Activated naive CD4-positive, alpha-beta T cell treated with anti-CD3 and anti-CD28 coated beads, Interleukin-2, amount 50 U/mL, for 72 hours (primary cell): ENCODE measurements at places on chromosomes 5 and 9.

GRCh38 chr5:109060378-109061025 lies 312.8 kb downstream of the FER start:
- no peak for DNase-seq

DNA sequence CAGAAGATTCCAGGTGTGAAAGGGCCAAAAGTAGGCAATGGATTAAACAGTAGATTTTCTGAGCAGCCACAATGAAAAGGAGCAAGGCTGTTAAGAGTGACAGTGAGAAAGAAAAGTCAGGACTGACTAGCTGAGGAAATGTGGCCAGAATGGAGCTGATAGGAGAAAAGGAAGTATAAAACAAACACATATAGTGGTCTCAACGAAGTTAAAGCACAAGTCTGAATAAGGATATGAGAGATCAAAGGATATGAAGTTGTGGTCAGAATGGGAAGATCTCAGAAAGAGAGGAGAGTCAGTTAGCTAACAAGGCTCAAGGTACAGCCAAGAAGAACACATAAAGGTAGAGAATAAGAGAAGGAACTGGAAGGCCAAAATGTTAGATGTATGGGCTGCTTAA lies 39.9 kb downstream of the FNIP1 start:
- no peak for DNase-seq

DNA sequence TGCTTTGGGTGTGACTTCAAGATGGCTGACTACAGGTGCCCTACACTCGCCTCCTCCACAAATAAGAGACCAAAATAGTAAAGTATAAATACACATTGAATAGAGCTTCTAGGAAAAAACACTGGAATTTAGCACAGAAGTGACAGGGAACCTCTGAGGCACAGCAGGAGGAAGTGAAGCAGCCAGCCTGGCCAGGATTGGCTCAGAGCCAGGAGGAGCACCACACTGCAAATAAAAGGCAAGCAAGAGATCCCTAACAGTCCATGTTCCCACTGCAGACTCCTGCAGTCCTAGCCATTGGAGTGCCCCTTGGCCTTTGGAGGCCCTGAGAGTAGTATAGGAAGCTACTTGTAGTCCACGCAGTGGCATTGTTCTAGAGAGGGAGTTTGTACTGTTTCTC lies 186.7 kb upstream of the TLX3 start:
- no peak for DNase-seq

- DNase-seq: no peak
These were observed 856 bp upstream of the ATOSB start for GRCh38 chr9:35116539-35116897.

- no peak for DNase-seq
These were observed 511.2 kb upstream of the GRAMD2B start for GRCh38 chr5:125912028-125912427.

GRCh38 chr5:128262911-128263310 lies 179.3 kb downstream of the SLC12A2 start:
- no peak for DNase-seq

DNA sequence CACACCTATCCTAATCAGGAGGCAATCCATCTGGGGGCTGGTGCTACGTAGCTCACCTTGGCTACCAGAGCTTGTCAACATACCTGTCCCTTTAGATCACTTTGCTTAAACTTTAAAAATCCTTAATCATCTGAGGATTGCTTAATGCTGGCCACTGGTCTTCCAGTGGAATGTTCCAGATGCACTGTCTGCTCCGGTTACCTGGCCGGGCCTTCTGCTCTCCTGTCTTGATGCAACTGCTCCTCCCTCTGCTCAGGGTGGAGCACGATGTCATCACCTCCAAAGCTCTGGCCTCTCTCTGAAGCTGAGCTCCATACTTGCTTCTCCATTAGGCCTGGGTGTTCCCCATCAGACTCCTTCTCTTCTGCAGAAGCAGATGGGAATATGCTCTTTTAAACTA lies 106.5 kb upstream of the OTULINL start:
- no peak for DNase-seq

- DNase-seq: no peak
These were observed 885 bp downstream of the MPDZ start for GRCh38 chr9:13278368-13279246.

DNA sequence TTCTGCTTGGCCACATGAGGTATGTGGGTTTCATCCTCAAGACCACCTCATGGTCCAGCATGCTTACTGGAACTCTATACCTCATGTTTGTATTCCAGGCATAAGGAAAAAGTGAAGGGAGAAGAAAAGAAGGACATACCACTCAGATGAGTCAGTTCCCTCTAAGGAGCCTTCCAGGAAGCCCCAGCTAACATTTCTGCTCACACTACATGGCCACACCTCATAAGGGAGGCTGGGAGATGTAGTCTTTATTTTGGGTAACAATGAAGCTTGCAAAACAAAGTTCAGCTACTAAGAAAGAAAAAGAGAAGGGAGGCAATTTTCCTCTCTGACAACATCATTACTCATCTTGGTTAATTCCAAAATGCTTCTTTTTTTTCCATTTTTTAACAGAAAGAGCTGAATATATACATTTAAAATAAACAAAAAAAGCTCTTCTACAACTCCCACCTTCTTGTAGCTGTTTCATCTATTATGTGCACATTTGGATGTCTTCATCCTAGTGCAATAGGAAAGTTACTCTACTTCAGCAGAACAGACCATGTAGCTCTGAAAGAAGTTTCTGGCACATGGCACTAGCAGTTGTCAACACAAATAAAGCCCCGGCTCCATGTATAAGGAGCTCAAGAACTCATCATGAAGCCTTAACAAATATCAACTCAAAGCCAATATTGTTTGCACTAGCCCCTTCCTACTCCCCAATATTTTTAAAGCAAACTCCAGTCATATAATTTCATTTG lies 123.6 kb upstream of the CCDC112 start:
- no peak for DNase-seq

DNA sequence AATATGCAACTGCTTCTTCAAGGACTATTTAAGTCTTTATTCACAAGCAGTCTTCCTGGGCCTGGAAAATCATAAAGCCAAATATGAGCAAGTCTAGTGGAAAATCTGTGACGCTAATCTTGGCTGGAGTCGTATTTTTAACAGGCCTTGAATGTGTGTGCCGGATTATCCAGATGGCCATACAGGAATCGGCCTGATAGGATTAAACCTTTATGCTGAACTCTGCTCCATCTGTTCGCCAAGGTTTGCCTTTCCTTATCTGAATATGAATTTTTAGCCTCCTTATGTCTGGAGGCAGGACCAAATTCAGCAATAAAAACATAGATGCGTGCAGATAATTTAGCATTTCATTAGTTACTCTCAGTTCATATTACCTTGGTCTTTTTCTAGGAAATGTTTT lies 294.5 kb downstream of the EBF1 start:
- no peak for DNase-seq

GRCh38 chr9:134477927-134478326 lies 151.7 kb downstream of the RXRA start:
- no peak for DNase-seq

DNA sequence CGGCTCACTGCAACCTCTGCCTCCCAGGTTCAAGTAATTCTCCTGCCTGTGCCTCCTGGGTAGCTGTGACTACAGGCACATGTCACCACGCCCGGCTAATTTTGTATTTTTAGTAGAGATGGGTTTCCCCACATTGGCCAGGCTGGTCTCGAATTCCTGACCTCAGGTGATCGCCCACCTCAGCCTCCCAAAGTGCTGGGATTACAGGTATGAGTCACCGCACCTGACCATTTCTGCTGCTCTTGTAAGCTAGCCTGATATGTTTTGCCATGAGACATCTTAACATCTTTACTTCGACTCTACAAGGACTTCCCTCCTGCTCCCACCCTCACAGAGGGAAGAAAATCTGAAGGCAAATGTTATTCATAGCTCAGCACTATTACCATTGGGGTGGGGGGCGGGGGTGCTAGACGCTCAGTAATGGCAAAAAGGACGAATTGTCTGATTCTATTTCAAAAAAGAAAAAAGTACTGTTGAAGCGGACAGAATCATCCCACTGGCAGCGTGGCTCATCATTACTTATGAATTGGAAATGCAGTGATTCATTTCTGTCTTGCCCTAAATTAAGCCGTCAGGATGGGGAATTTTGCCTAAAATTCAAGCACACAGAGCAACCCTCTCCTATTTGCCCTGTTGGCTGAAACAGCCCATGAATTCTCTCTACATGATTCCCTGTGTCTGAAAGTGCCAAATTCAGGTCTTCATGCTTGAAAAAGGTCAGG lies 46.4 kb upstream of the WWC1 start:
- DNase-seq: no peak

- DNase-seq: no peak
These were observed 226.5 kb downstream of the GLIS3 start for GRCh38 chr9:4073371-4073770.

GRCh38 chr9:137150617-137151457 lies 11.9 kb downstream of the GRIN1 start:
- peak; percentile 65 for DNase-seq

DNA sequence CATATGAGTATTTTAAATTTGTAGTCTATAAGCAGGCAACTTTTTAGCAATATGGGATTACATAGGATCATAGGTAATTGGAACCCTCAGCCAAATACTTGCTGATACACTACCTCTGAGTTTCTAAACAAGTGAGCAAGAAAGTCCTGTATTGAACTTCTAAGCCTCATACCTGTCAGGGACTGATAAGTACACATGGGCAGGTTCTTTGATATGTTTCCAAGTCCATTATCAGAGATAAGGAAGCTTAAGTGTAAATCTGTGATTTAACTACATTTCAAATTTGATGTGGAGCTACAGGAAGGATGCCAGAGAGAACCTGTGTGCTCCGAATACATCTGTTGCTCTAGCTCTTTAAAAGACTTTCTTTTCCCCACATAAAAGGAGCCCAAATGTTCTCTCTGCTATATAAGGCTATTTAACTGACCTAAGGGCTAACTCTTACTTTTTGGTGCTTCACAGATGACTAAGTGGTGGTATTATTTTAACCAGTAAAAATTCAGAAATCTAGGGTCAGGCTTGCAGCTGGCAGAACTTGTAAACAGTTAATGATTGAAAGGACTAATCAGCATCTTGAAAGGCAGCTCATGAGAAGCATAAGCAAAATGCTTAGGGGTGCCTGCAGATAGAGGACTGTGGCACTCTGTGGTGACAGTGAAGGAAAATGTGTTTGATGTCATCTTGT lies 228.6 kb downstream of the NR3C1 start:
- no peak for DNase-seq

DNA sequence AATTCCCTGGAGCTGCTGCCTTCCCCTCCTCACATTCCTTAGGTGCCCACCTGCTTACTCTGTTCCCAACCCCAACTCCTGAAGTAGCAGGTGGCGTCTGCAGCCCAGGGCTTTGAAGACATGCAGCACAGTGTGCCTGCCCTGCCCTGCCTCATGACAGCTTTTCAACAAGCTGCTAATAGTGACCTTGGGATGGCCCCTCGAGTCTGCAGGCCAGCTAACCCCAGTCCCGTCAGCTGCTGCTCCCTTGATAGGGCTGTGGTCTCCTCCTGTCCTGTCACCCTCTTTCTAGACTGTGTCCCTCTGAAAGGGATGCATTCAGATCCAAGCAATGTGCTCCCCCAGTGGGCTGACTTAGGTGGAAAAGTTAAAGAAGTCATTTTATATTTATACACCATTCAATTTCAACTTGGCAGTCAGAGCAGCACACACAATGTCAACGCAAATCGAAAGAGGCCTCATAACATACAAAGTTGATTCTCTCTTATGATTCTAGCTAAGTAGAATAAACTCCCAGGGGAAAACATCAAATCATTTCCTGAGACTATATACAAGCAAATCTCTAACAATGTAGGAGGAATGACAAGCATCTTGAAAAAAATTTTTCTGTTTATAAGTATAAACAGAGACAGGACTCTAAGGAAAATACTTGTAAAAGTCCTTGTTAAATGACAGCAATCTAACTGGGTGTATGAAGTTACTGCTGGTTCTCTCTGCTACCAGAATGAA lies 37.9 kb downstream of the ADRB2 start:
- DNase-seq: no peak

DNA sequence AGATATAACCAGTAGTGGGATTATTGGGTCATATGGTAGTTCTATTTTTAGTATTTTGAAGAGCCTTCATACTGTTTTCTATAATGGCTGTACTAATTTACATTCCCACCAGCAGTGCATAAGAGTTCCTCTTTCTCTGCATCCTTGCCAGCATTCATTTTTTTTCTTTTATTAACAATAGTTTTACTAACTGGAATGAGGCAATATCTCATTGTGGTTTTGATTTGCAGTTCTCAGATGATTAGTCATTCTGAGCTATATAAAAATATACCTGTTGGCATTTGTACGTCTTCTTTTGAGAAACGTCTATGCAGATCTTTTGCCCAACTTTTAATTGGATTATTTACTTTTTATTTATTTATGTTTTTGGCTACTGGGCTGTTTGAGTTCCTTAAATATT lies 1579.3 kb upstream of the CDH6 start:
- DNase-seq: no peak

GRCh38 chr9:80789831-80790230 lies 899.5 kb downstream of the TLE1 start:
- no peak for DNase-seq

DNA sequence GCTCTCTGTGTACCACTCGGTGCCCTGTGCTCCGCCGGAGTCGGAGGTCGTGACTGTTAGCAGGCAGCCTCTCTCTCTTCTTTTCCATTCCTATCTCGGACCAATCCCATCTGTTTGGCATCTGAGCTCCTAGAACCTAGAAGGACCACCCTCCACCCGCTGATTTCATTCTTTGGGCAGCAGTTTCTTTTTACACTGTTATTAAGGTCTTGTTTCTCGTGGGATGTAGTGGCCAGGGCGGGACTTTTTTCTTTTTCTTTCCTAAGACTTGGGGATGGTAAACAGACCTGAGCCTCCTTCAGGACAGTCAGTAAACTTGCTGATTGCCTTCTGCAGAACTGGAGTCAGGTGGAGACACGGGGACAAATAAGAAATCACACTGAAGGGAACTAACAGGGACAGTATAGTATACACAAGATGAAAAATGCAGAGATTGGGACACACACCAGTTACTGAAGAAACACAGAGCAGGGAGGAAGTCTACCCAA lies 500 bp downstream of the URM1 start:
- no peak for DNase-seq
